ENCODE measurements at places on chromosomes 7 and 10.

DNA sequence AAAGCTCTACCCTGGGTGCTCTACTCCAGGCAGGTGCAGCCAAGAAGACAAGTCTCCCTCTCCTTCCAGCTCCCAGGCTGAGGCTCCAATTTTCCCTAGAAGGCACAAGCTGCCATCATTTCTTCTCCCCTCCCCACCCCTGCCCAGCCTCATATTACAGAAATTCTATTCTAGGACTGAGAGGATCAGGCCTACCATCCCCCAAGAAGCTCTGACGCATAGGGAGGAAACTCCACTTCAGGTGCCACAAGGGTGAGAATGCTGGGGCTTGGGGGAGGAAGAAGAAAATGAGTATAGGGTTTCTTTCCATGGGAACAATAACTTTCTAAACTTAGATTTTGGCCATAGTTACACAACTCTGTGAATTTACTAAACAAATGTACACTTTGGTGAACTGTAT lies 35.3 kb downstream of the FEZF1 start:
- no peak for DNase-seq

DNA sequence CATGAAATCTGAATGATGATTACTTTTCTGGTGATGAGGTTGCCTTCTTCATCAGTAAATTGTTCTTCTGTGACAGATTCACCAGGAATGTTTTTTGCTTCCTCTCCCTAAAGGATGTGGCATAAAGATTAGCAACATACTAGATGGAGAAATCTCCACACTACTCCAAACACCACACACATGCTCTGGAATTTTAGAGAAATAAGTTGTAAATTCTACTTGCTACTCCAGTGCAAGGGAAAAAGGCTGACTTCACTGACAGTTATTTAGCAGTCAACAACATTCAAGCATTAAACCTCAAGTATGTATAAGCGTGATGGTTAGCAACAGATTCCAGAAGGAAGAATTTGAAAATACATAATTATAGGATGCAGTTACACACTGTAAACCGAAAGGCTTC lies 137.9 kb upstream of the CCDC6 start:
- DNase-seq = no peak

DNA sequence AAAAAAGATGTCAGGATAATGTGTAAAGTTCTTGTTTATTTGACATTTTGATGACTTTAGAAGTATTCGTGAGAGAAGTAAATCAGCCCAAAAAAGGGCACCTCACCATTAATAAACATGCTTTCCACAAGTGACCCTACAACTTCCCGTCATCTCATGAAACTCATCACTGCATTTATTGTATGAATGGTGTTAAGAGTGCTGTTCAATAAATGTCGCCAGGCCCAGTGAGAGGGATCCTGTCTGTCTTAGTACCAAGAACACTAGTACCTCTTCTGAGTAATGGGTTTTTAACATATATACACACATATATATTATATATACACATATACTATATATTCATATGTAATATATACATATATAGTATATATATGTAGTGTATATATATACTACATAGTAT lies 61.9 kb downstream of the TMEM26 start:
- no peak for DNase-seq

- no peak for DNase-seq
Measured at GRCh38 chr10:124069341-124070264, 23.8 kb downstream of the CHST15 start.

- DNase-seq = no peak
Measured at GRCh38 chr10:5956146-5956936, 21.0 kb downstream of the IL15RA start.

- no peak for DNase-seq
Measured at GRCh38 chr7:155885167-155886155, 73.2 kb upstream of the SHH start.

GRCh38 chr10:124281666-124282065 lies 137.1 kb downstream of the OAT start:
- DNase-seq = no peak

- DNase-seq = no peak
Measured at GRCh38 chr7:47737601-47738000, 155.7 kb upstream of the TNS3 start.

DNA sequence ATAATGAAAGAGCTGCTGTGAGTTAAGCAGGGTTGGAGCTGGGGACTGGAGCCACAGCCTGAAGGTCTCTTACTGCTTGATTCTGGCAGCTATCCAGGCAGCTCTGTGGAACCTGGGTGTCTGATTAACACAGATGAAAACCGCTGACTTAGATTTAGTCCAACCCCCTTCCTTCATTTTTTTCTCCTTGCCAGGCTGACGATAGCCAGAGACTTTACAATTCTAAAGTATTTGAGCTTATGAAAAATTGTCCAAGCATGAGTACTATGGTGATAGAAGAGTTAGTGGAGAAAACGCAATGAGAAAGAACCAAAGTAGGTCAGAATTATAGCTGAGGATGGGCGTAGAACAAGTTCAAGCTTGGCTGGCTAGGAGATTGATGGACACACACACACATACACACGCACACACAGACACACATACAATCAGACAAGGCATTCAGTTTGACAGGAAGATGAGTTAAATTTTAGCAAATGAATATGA lies 13.5 kb upstream of the GPR85 start:
- DNase-seq = no peak
